K562 (cell line): ENCODE measurements at places on chromosomes 5 and 9. TPM values are rescaled to one million over a fixed set of nuclear protein-coding genes. Genes with fewer than 3 reads are reported as not detected.

The TTC16 gene
- total RNA-seq: not detected in 2 replicates

The SLC34A1 gene
- total RNA-seq: not detected in 2 replicates

The PSIP1 gene
- total RNA-seq: 52.3 and 56.8 TPM in 2 replicates

The CDH10 gene
- total RNA-seq: not detected in 2 replicates

The EIF4EBP3 gene
- total RNA-seq: 5.7 and 7.7 TPM in 2 replicates

The SUSD3 gene
- total RNA-seq: 16.9 and 18.7 TPM in 2 replicates

The IFNB1 gene
- not detected in 2 replicates for total RNA-seq

The TNFSF15 gene
- not detected in 2 replicates for total RNA-seq

The QRFP gene
- total RNA-seq: not detected in 2 replicates

DNA sequence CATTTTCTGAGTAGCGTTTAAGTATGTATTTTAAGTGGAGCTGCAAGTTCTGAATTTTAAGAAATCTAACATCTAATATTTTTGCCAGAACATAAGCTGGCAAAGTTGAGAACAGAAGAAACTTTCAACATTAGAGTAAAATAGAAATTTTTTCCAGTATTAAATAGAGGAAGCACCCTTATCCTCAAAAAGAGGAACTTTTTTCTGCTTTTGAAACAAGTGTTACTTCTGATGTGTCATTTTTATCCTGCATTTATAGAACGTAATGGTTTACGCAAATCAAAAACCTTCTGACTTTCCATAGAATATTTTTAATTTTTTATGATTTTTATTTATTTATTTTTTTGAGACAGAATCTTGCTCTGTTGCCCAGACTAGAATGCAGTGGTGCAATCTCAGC lies 21.8 kb downstream of the ZBED3 start:
- no peak for DNase-seq
- peaks cover 42% of the 10 kb centered on the region; the same call in 2 of the 3 replicates for H3K36me3 ChIP-seq
- H3K4me3 ChIP-seq: no peak overlapping the region
- no peaks in the 10 kb centered on the region for H3K4me1 ChIP-seq
- no peaks in the 10 kb centered on the region for H3K27me3 ChIP-seq

DNA sequence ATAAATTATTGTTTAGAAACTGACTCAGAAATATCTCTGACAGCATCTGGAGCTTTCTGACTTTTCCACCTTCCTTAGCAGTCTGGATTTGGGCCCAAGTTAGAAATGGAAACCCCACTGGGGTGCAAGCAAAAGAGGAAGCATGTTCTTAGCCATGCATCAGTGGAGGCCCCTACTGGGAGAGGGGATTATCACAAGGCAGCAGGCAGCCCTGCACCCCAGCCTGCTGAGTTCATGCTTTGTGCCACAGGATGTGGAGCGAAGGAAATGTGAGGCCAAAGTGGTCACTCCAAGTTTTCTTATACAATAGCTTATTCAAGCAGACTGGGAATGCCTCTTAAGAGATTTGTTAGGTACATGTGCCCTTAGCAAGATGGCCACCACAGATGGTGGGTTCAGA lies 146.5 kb upstream of the TLX3 start:
- H3K27ac ChIP-seq: no peak overlapping the region
- H3K36me3 ChIP-seq: no peaks in the 10 kb centered on the region
- no peaks in the 10 kb centered on the region for H3K4me1 ChIP-seq
- DNase-seq: peak; percentile 8

DNA sequence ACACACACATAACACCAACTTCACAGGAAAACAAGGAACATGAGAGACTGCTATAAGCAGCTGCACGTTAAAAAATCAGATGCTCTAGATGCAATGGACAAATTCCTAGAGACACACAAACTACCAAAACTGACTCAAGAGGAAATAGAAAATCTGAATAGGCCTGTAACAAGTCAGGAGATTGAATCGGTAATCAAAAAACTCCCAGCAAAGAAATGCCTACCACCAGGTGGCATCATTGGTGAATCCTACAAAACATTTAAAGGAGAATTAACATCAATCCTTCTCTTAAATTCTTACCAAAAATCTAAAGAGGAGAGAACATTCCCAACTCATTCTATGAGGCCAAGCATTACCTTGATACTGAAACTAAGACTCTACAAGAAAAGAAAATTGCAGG lies 54.9 kb downstream of the NDST1 start:
- H3K4me1 ChIP-seq: peaks cover 4% of the 10 kb centered on the region; the same call in 1 of the 3 replicates
- no peak overlapping the region for H3K27ac ChIP-seq
- no peak for DNase-seq
- no peaks in the 10 kb centered on the region for H3K27me3 ChIP-seq
- no peaks in the 10 kb centered on the region for H3K36me3 ChIP-seq

- DNase-seq: no peak
- peaks cover 65% of the 10 kb centered on the region for H3K27me3 ChIP-seq
- no peak overlapping the region for H3K27ac ChIP-seq
- H3K4me3 ChIP-seq: no peak overlapping the region
Measured at GRCh38 chr5:10474521-10475075, 32.9 kb downstream of the ROPN1L start.

- no peak overlapping the region for H3K4me3 ChIP-seq
- no peak overlapping the region for H3K27ac ChIP-seq
- no peak for DNase-seq
- no peaks in the 10 kb centered on the region for H3K27me3 ChIP-seq
- no peaks in the 10 kb centered on the region for H3K4me1 ChIP-seq
Measured at GRCh38 chr5:45277860-45278259, 418.3 kb downstream of the HCN1 start.

- peaks cover 7% of the 10 kb centered on the region; the same call in 1 of the 2 replicates for H3K27me3 ChIP-seq
- H3K36me3 ChIP-seq: no peaks in the 10 kb centered on the region
- H3K4me1 ChIP-seq: peaks cover 13% of the 10 kb centered on the region
- H3K27ac ChIP-seq: no peak overlapping the region
- DNase-seq: no peak
Measured at GRCh38 chr9:113537229-113537810, 73.8 kb downstream of the RGS3 start.

DNA sequence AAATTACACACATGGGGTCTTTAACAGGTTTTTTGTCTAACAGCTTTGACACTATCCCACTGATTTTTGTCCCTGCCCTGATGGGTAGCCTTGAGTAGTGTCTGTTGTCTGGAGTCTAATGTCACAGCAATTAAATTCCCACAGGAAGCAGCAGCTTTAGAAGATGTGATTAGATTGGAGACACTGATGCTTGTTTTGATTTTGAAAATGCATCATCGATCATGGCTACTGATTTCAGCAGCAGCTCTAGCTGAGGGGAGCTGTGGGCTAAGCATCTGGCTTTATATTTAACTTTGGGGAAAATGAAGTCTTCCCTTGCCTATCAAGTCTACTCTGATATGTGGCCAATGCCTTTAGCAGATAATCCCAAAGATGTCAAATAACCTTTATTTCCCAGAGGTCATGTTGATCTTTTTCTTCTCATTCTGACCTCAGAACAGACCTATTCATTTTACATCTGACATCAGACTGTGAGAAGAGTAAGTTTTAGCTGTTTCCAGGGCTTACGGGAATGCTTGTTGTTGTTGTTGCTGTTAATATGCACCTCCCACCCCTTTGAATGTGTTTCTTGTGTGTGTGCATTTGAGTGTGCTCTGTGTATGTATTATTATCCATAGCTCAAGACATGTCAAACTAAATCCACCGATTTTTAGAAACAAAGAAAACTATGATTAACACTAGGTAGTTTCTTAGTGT lies 704.9 kb upstream of the NUDT12 start:
- H3K36me3 ChIP-seq: no peaks in the 10 kb centered on the region
- H3K4me3 ChIP-seq: no peak overlapping the region
- H3K27me3 ChIP-seq: no peaks in the 10 kb centered on the region

DNA sequence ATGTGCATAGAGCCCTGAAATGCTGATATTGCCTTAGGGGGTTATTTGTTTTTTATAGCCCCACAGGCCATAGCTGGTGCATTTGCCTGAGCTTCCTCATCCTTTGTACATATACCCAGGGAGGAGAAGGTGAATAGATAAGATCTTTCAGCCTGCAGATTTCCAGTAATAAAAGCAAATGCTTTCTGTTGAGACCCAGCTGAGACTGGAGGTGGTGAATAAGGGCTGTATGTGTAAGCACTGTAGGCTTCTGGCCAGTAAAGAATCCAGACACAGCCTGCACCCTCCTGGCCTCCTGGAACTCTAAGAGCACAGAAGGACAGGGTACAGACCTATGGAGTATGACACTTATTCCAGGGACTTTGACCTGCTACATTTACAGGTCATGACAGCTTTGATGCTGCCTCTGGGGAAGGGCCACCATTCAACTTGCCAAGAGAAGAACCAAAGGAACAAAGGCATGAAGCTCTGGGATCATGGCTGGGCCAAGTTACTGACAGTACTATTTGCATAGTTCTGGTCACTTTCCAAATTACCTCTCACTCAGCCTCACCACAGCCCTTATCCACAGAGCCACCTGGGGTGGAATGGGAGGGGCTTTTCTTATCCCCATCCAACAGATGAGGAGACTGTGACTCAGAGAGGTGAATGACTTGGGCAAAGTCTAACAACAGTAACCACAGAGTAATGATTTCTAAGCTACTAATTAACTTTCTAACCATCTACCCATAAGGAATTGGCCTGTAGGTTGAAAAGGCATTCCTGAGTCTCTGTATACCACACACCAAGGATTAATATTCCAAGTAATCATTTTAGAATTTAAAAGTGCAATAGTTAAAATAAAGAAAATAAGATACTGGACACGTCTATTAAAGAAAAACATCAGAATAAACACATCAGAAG lies 604.5 kb upstream of the KLF4 start:
- H3K27ac ChIP-seq: peak overlapping the region; percentile 94
- no peaks in the 10 kb centered on the region for H3K27me3 ChIP-seq
- H3K4me1 ChIP-seq: peaks cover 15% of the 10 kb centered on the region
- H3K36me3 ChIP-seq: no peaks in the 10 kb centered on the region

DNA sequence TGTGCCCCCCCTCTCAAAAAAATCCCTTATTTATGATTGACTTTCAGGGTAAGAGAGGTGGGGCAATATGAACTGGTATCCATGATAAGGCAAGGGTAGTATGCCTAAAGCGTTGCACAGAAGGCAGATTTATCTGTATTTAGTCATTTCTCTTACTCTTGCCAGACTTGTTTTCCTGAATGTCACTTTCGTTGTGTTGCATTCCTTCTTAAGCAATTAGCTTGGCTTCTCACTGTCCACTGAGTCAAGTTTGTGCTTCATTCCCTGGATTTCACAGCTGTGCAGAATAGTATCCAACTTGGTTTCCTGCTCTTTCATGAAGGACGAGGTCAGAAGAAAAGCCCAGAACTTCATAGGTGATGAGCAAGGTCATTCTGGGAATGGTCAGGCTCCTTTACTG lies 301.5 kb upstream of the ACTBL2 start:
- H3K4me3 ChIP-seq: no peak overlapping the region
- no peaks in the 10 kb centered on the region for H3K36me3 ChIP-seq
- DNase-seq: no peak

DNA sequence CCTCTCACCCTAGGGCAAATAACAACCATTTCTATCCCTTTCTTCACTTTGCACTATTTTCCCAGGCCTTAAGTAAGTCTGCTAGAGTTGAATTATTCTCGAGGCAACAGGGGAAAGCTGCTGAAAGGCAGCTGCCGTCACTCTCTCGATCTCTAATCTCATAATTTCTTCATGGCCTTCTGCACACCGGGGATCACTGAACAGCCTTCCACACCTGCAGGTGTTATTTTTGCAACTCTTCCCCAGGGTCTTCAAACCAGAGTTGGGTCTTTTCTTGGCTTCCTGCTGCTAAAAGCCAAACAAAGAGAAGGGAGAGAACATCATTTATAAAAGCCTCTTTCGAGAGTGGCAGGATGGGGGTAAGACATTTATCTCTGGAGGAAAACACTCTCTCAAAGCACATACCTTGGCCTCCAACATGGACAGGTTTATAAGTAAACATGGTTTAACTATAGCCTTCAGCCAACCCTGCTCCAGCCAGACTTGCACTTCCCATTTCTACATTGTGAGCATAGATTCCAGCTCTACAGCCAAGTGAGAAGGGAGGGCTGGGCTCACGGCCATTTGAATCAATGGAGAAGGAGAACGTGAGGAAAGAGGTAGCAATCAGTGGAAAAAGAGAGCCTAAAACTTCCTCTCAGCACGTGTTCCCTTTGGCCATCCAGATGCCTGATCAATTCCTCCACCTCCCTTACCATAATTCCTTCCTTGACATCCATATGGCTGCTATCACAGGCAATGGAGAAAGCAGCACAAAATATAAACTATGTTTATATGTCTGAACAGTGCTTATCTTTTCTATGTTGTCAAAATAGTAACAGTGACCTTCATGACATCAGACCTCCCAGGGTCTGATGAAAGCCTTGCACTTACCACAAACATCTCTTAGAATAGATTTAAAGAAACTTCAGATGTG lies 464.9 kb downstream of the TLE1 start:
- no peak overlapping the region for H3K4me3 ChIP-seq
- H3K36me3 ChIP-seq: no peaks in the 10 kb centered on the region
- no peaks in the 10 kb centered on the region for H3K27me3 ChIP-seq
- no peak for DNase-seq
- no peak overlapping the region for H3K27ac ChIP-seq

DNA sequence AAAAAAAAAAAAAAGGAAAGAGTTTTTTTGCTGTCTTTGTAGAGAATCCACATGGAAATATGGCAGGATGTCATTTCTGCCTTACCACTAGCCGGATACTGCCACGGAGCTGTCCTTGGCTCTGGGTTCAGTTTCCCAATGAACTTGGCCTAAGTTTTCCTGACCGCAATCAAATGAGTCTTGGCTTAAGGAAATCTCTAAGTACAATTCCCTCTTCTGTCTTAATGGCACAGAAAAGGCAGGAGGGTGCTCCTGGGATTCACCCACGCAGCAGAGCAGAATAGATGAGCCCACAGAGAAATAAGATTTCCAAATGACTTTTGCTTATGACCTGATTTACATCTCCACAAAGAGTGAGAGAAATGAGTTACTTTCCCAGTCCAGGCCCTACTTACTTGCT lies 284.0 kb upstream of the VLDLR start:
- H3K27me3 ChIP-seq: no peaks in the 10 kb centered on the region
- H3K27ac ChIP-seq: no peak overlapping the region
- H3K4me3 ChIP-seq: no peak overlapping the region
- H3K4me1 ChIP-seq: no peaks in the 10 kb centered on the region
- no peaks in the 10 kb centered on the region for H3K36me3 ChIP-seq

GRCh38 chr5:133274597-133274935 lies 222.8 kb downstream of the HSPA4 start:
- no peaks in the 10 kb centered on the region for H3K4me1 ChIP-seq
- peaks cover 67% of the 10 kb centered on the region for H3K27me3 ChIP-seq

GRCh38 chr5:138719811-138720210 lies 33.4 kb upstream of the CTNNA1 start:
- no peaks in the 10 kb centered on the region for H3K36me3 ChIP-seq
- no peak overlapping the region for H3K27ac ChIP-seq
- H3K4me3 ChIP-seq: no peak overlapping the region
- no peaks in the 10 kb centered on the region; the same call in 2 of the 3 replicates for H3K4me1 ChIP-seq
- H3K27me3 ChIP-seq: no peaks in the 10 kb centered on the region; the same call in 1 of the 2 replicates
- no peak for DNase-seq

DNA sequence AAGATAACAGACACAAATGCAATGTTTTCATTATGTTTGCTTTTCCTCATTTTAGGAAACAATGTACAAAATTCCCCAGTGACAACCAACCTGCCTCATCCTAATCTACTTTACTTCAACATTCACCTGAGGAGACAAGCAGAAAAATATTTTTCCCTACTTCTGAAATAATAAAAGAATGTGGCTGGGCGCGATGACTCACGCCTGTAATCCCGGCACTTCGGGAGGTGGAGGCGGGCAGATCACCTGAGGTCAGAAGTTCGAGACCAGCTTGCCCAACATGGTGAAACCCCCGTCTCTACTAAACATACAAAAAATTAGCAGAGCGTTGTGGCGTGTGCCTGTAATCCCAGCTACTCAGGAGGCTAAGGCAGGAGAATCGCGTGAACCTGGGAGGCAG lies 36.9 kb downstream of the MYO10 start:
- H3K27me3 ChIP-seq: peaks cover 10% of the 10 kb centered on the region; the same call in 2 of the 3 replicates
- no peak overlapping the region for H3K4me3 ChIP-seq
- peaks cover 6% of the 10 kb centered on the region; the same call in 2 of the 3 replicates for H3K4me1 ChIP-seq
- H3K27ac ChIP-seq: no peak overlapping the region
- no peaks in the 10 kb centered on the region for H3K36me3 ChIP-seq
- no peak for DNase-seq
